ENCODE measurements at places on chromosomes 1 and 21. TPM values are rescaled to one million over a fixed set of nuclear protein-coding genes. Genes with fewer than 3 reads are reported as not detected.

The KCNE2 gene
- total RNA-seq: not detected

- DNase-seq: no peak
- H3K36me3 ChIP-seq: no peaks in the 10 kb centered on the region
- H3K4me3 ChIP-seq: no peak overlapping the region
- H3K27ac ChIP-seq: no peak overlapping the region
Observed at GRCh38 chr1:172717722-172718465, 59.0 kb downstream of the FASLG start.

DNA sequence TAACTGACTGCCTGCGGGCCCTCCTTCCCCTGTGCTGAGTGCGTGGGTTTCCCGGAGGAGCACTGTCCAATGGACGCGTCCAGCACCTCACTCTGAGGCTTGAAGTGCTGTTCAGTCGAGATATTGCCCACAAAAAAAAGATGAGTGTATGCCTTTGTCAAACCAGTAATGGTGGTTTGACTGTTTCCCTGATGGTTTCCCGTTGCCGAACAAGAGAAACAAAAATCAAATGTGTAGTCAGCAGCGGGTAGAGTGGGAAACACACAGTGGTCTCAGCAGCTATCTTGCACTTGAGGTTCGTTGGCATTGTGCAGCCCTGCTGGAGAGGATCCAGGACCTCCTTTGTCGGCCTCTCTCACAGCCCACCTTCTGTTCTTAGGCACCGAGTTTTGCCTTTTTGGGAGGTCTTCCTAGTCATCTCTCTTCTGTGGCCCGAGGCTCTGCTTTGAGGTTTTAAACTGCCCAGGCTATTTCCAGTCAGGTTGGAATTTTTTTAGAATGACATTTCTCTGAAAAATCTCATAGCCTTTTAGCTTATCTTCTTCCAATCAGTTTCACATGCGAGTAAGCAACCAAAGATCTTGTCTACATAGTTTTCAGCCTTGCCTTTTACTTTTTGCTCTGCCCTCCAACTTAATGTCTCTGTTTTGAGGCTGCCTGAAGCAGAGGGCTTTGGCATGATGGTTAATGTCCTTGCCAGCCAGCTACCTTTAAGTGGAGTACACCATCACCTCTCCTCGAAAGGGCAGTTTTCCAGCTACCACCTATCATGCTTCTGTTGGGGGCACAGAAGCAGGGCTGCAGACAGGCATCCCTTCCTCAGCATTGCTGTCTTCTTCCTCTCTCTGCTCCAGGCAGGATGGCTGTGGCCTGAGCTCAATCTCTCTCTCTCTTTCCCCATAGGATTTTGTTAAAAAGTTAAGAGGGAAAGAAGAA is 132.3 kb downstream of the URB2 start:
- peak overlapping the region; percentile 68 for H3K4me3 ChIP-seq
- DNase-seq: peak; percentile 86
- H3K27ac ChIP-seq: peak overlapping the region; percentile 87

DNA sequence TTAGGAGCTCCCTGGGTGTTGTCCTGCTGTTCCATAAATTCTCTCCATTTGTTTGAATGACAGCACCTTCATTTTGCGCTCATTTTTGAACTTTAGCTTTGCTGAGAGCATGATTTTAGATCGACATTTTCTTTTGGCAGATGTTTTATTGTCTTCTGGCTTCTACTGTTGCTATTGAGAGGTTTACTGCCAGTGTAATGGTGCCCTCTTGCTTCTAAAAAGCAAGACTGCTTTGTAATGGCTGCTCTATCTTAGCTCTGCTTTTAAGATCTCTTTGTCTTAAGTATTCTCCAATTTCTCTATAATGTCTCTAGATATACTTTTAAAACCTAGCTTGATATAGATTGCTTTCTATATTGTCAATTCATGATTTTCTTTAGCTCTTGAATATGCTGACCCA is 27.8 kb downstream of the THEM4 start:
- no peak overlapping the region for H3K27ac ChIP-seq
- 0 out of 2 replicates have a peak, but pooled peaks cover 4% of the 10 kb centered on the region for H3K36me3 ChIP-seq
- no peak overlapping the region for H3K4me3 ChIP-seq
- no peaks in the 10 kb centered on the region for H3K27me3 ChIP-seq
- no peak for DNase-seq

DNA sequence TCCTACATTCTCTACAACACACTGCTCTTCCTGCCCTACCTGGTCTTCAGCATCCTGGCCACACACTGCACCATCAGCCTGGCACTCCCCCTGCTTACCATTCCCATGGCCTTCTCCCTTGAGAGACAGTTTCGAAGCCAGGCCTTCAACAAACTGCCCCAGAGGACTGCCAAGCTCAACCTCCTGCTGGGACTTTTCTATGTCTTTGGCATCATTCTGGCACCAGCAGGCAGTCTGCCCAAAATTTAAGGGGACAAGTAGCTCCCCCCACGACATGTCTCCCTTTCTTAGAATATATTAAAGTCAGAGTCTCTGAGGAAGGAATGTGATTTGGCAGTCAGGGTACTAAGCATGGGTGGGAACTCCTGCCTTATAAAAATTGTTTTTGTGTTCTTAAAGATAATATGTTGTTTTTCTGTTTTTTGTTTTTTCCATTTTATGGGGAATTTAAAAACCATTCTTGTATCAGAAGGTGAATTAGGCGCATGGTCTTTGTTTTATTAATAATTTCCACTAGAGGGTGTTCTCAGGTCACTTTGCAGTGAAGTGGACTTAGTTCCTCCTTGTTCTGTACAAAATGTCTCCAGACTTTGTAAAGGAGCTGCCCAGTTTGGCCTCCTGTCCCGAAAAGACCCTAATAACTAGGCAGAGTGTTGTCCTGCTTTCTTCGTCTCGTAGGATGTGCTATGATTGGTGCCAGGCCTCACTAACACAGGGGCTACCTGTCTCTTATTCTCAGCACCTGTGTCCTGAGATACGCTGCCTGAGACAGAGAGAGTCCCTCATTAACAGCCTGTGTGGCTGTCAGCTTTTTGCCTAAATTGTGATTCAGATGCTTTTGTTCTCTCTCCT is 13.1 kb downstream of the UBIAD1 start:
- DNase-seq: peak; percentile 18
- no peak overlapping the region for H3K4me3 ChIP-seq
- peaks cover 30% of the 10 kb centered on the region for H3K4me1 ChIP-seq
- H3K27ac ChIP-seq: peak overlapping the region; percentile 58

The NPL gene
- total RNA-seq: 1.2 TPM

Measured in HFFc6 (cell line).